Natural killer cell (primary cell): ENCODE measurements at places on chromosomes 1 and 21.
A peak's percentile ranks its signal among the peaks of the same experiment; 100 is the strongest.

DNA sequence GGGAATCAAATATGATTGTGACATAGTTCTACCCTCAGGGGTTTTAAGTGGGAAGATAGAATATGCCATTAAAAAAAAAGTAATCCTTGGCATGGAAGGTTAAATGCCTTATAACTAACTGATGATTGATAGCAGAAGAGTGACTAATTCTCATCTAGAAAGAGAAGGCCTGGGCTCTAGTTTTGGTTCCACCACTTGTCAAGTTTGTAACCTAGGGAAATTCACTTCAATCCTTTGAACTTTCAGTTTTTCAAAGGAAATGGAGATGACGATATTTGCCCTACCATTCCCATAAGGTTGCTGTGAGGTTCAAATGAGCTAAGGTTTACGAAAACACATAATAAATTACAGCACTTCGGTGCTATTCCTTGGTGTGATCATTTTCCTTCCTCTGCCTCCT, 88.5 kb downstream of the GPR88 start:
- no peak for DNase-seq
- no peaks in the 10 kb centered on the region for H3K27me3 ChIP-seq
- H3K27ac ChIP-seq = no peak overlapping the region
- H3K4me1 ChIP-seq = peaks cover 4% of the 10 kb centered on the region
- H3K36me3 ChIP-seq = no peaks in the 10 kb centered on the region
- H3K4me3 ChIP-seq = no peak overlapping the region

DNA sequence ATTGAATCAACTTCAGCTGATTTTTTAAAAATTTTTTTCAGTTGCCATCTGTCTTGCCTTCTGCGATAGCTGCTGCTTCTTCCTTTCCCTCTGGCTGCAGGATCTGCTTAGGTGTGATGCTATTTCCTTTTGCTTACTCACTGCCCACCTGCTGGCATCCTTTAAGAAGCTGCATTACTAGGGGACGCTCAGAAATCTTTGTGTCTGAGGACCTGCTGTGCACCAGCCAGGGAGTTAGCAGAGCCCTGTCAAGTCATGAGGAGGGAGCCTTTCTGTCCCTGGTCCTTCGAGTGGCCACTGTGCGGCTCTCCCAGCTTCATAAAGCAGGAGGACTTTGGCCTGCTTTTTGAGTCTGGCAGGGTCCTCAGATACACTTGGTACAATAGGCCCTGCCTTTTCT, 327.8 kb downstream of the USH2A start:
- DNase-seq = no peak
- no peaks in the 10 kb centered on the region for H3K27me3 ChIP-seq
- H3K27ac ChIP-seq = no peak overlapping the region

- H3K27ac ChIP-seq = no peak overlapping the region
- DNase-seq = no peak
- H3K4me1 ChIP-seq = peaks cover 16% of the 10 kb centered on the region
- H3K4me3 ChIP-seq = no peak overlapping the region
Observed at GRCh38 chr1:212514056-212514614, 81.4 kb downstream of the NENF start.

DNA sequence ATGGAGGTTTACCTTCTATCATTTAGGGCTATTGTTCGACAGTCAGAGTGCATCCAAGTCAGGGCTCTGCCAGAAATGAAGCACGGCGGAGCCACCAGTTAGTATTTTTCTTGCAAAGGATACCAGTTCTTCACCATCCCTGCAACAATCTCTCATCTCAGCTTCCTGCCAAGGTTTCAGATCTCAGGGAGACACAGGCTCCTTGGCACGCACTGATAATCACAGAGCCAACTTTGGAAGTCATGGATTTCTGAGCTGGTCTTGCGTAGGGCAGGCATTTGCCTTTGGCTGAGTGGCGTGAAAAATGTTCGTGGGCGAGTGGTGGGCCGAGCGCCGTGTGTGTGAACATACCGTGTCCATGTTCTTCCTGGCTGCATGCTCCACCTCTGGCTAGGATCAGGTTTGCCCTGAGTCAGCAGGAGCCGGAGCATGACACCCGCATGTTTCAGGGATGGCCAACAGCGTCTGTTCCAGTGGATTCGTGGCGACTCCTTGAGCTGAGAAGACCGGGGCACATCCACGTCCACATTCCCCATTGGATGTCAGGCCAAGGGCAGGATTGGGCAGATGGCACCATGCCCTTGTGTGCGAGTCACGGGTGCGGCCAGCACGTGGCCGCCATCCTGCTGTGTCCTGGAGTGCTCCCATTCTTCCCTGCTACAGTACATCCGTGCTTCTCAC, 118.5 kb upstream of the C1orf174 start:
- no peaks in the 10 kb centered on the region for H3K36me3 ChIP-seq
- DNase-seq = peak; percentile 9
- no peak overlapping the region for H3K4me3 ChIP-seq
- no peaks in the 10 kb centered on the region for H3K4me1 ChIP-seq

GRCh38 chr1:14371771-14372497, 226.6 kb upstream of the KAZN start:
- no peaks in the 10 kb centered on the region for H3K4me1 ChIP-seq
- DNase-seq = no peak
- no peak overlapping the region for H3K27ac ChIP-seq
- H3K4me3 ChIP-seq = no peak overlapping the region

- H3K4me3 ChIP-seq = no peak overlapping the region
- H3K36me3 ChIP-seq = no peaks in the 10 kb centered on the region
- DNase-seq = no peak
- no peak overlapping the region for H3K27ac ChIP-seq
- no peaks in the 10 kb centered on the region for H3K27me3 ChIP-seq
- no peaks in the 10 kb centered on the region for H3K4me1 ChIP-seq
Observed at GRCh38 chr1:77655431-77655974, 27.0 kb downstream of the ZZZ3 start.

- DNase-seq = no peak
- no peaks in the 10 kb centered on the region for H3K27me3 ChIP-seq
- peaks cover 8% of the 10 kb centered on the region for H3K4me1 ChIP-seq
- no peaks in the 10 kb centered on the region for H3K36me3 ChIP-seq
- H3K4me3 ChIP-seq = no peak overlapping the region
Observed at GRCh38 chr1:172653015-172653709, 5.7 kb upstream of the FASLG start.

DNA sequence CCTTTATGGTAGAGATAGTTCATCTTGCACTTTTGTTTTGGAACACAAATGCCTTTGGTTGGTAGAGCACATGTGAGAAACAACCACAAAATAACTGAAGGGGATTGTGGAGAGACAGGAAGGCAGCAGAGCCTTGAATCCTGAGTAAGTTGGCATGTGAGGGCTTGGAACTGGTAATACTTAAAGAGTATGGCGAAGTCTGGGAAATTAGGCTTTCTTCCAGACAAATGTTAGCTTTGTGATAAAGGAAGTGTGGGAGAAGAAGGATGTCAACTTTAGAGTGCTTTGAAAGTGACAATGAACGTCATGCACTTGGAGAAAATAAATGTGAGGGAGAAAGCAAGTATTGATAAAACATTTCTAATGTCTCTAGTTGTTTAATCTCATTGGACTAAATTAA, 476.3 kb upstream of the ZRANB2 start:
- no peak overlapping the region for H3K27ac ChIP-seq
- H3K27me3 ChIP-seq = no peaks in the 10 kb centered on the region
- H3K36me3 ChIP-seq = no peaks in the 10 kb centered on the region
- H3K4me3 ChIP-seq = no peak overlapping the region

DNA sequence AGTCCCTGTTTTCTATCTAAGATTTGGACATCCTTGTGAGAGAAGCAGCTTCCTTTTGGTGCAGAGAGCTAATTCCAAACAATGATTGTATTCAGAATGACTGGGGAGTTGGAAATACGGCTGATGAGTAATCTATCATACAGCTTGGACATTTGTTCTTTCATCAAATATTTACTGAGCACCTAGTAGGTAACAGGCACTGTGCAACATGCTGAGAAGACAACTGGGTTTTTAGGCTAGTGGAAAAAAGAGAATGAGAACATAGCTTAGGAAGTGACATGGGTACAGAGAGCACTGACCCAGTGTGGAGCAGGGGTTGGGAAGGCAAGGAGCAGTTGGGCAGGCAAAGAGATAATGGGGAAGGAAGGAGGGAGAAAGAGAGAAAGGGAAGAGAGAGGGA, 87.5 kb downstream of the TBX19 start:
- H3K27ac ChIP-seq = no peak overlapping the region
- peaks cover 15% of the 10 kb centered on the region for H3K4me1 ChIP-seq
- no peaks in the 10 kb centered on the region for H3K36me3 ChIP-seq

DNA sequence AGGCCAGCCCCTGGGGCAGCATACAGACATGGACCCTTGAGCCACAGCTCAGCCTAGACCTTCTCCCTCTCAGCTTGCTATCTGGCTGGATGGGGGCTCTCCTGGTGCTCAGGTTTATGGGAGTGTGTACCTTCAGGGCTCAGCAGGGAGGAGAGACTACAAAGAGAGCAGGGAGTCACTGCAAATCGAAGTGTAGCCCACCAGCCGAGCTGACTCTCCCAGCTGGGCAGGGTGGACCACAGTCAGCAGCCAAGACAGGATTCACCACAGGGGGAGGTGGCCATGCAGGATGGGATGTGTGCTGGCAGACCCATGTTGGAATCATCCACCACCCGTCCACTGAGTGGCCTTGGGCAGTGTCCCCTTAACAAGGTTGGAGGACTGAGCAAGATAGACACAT, 78.3 kb downstream of the GLIS1 start:
- H3K4me3 ChIP-seq = no peak overlapping the region
- no peak overlapping the region for H3K27ac ChIP-seq
- H3K4me1 ChIP-seq = no peaks in the 10 kb centered on the region
- H3K36me3 ChIP-seq = no peaks in the 10 kb centered on the region

GRCh38 chr1:226350519-226350865, 41.5 kb upstream of the LIN9 start:
- no peaks in the 10 kb centered on the region for H3K36me3 ChIP-seq
- no peak overlapping the region for H3K4me3 ChIP-seq
- peaks cover 3% of the 10 kb centered on the region for H3K4me1 ChIP-seq
- DNase-seq = no peak

- no peaks in the 10 kb centered on the region for H3K4me1 ChIP-seq
- no peaks in the 10 kb centered on the region for H3K36me3 ChIP-seq
Observed at GRCh38 chr1:99264201-99265021, at the start of gene PLPPR4. TSS of gene PLPPR4 (plus strand) at chr1:99264492. CDS start at chr1:99264594, 102 bp downstream.

DNA sequence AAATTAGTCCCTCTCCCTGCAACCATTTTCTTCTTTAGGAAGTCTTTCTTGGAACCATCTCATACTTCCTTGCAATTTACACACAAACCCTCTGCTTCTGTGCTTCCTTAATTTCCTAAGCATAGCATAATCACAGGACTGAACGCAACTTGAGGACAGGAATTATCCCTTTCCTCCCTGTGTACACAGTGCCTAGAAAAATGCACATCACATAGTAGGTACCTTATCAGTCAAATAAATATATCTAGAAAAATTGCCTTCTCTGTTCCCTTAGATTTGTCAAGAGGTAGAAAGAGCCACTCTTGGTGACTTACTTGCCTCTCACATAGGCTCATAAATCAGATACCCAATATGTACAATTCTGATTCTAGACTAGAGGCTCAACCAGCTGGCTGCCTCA, 4.9 kb downstream of the ASPM start:
- H3K4me1 ChIP-seq = peaks cover 3% of the 10 kb centered on the region
- H3K27ac ChIP-seq = no peak overlapping the region
- H3K4me3 ChIP-seq = no peak overlapping the region
- H3K27me3 ChIP-seq = no peaks in the 10 kb centered on the region

DNA sequence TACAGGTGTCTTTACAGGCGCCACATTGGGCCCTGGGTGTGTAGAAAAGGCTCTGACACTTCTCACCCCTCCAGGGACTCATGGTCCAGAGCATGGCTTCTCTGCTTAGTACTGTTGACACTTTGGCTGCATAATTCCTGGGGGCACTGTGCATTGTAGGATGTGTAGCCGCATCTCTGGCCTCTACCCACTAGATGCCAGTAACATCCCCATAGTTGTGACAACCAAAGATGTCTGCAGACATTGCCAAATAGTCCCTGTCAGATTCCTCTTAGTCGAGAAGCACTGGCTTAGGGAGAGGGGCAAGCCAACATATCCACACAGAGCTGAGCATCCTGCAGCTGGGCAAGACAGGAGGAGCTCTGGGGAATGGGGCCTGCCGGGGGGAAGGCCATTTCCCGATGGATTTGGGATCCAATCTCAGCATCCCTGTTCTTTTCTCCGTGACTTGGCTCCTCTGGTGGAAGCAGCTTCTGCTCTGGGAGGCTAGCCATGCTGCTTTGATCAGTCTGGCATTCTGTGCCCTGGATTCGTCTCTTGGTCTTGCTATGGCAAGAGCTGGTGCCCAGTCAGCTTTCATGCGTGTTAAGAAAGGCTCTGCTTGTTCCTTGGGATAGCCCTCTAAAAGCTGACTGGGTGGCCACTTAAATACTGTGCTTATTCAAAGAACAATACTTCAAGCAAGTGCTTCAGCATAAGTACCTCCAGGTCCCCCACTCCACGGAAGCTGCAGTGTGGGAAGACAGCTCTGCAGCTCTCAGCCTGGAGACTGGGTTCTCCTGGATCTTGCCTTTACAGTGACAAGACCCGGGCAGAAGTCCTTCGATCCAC, 38.3 kb upstream of the SCMH1 start:
- peaks cover 13% of the 10 kb centered on the region for H3K4me1 ChIP-seq
- no peaks in the 10 kb centered on the region for H3K36me3 ChIP-seq
- no peak overlapping the region for H3K27ac ChIP-seq
- no peak overlapping the region for H3K4me3 ChIP-seq
- no peak for DNase-seq

- peaks cover 10% of the 10 kb centered on the region for H3K4me1 ChIP-seq
- no peak overlapping the region for H3K27ac ChIP-seq
- H3K27me3 ChIP-seq = peaks cover 2% of the 10 kb centered on the region
- no peaks in the 10 kb centered on the region for H3K36me3 ChIP-seq
- DNase-seq = no peak
- no peak overlapping the region for H3K4me3 ChIP-seq
Observed at GRCh38 chr1:53505401-53505800, 46.2 kb downstream of the DMRTB1 start.

- H3K27ac ChIP-seq = no peak overlapping the region
- H3K36me3 ChIP-seq = peaks cover 2% of the 10 kb centered on the region
- no peak overlapping the region for H3K4me3 ChIP-seq
- no peak for DNase-seq
- H3K4me1 ChIP-seq = no peaks in the 10 kb centered on the region
Observed at GRCh38 chr1:41152622-41153044, 89.5 kb downstream of the SCMH1 start.

DNA sequence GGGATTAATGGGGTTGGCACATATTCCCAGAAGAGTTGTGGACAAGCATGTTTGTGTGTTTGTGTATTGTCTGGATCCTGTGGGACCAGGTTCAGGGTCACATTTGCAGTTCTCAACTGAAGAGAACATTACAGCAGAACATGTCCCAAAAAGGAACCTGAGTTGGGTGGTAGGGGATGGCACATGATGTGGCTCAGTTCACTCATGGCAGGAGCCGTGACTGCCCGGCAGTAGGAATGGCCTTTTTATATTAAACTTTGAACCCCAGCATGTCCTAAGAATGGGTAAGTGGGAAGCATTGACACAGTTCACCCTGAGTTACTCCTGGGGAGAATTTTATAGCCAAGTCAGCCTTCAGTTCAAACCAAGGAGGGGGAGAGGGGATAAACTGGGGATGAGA, 41.3 kb downstream of the CXADR start:
- no peak overlapping the region for H3K27ac ChIP-seq
- no peak for DNase-seq
- no peak overlapping the region for H3K4me3 ChIP-seq
- H3K27me3 ChIP-seq = no peaks in the 10 kb centered on the region

GRCh38 chr1:71586030-71586429, 505.2 kb upstream of the ZRANB2 start:
- DNase-seq = no peak
- no peak overlapping the region for H3K27ac ChIP-seq
- H3K36me3 ChIP-seq = no peaks in the 10 kb centered on the region
- no peak overlapping the region for H3K4me3 ChIP-seq
- no peaks in the 10 kb centered on the region for H3K4me1 ChIP-seq

- peaks cover 4% of the 10 kb centered on the region for H3K36me3 ChIP-seq
- no peak within 1 kb of the TSS for H3K27ac ChIP-seq
- no peaks in the 10 kb centered on the region for H3K27me3 ChIP-seq
- H3K4me3 ChIP-seq = no peak within 1 kb of the TSS
- no peak for DNase-seq
Observed at GRCh38 chr1:37556712-37557196, at the start of gene DNALI1. TSS of gene DNALI1 (plus strand) at chr1:37556940. CDS start at chr1:37556995, 55 bp downstream.
